ENCODE measurements at places on chromosomes 3 and 15. TPM values are rescaled to one million over a fixed set of nuclear protein-coding genes. Genes with fewer than 3 reads are reported as not detected.

The IGF2BP2 gene
- 81.0 TPM for total RNA-seq

The PROS1 gene
- 12.0 TPM for total RNA-seq

The PLA2G4E gene
- total RNA-seq, result not detected

The KBTBD13 gene
- total RNA-seq, result not detected

The ZPLD1 gene
- total RNA-seq, result not detected

The FETUB gene
- total RNA-seq, result not detected

The SLC2A2 gene
- under 0.01 TPM for total RNA-seq

Measured in hair follicle dermal papilla cell (primary cell).